Mucosa of descending colon (tissue), 3 donors: ENCODE measurements at places on chromosomes 7 and 10.

DNA sequence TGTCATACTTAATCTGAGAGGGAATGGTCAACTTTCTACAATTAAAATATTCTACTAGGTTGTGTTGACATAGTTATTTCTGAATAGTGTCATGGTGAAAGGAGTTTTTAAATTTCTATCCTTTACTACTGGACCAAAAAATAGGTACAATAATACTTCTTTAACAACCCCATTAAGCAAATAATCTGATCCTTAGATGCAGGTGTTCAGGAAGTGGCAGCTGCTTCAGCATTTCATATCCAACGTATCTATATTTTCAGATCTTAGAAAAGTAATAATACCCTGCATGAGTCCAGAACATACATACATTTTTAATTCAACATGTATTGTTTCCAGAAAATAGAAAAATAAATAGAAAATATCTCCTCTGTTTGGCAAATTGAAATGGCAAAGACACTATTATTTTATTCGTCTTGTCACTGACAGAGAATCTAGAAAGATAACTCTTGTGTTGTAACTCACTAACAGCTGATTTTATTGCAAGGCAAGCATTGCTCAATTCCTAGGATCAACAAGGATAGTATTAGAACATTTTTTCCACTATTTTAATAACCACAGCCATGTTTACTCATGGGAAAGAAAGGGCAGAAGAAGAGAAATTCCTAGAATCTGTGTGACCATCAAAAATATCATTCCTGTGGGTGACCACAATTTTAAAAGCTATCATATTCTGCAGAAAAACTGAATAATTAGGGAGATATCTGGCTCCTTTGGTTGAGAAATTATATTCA lies 159.3 kb upstream of the CNTNAP2 start:
- DNase-seq = no peak

DNA sequence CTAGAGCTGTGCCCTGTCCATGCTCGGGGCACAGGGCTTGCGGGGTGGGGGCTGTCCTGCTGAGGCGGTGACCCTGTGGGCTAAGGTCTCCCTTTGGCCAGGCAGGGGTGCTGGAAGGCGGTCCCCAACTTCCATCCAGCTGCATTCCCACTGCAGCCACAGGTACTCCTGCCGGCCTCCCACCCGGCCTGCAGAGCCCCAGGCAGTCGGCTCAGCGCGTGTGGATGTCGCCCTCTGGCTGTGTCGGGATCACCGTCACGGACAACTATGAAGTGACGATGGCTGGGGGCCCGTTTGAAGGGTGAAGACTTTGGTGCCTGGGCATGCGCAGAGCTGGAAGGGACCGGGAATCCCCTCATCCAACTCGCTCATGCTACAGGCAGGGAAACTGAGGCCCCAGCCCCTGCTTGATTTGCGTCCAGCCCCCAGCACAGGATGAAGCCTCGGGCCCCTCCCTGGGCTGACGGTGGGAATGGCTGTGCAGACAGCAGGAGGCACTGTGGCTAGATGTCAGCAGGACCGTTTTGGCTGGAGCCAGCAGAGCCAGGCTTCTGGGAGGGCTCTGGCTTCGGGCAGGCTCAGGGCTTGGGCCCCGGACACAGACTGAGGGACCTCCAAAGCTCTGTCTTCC lies 2.3 kb upstream of the TMEM184A start:
- DNase-seq = peak; percentile 35

GRCh38 chr10:61795147-61795546 lies 106.4 kb upstream of the ARID5B start:
- DNase-seq = no peak

DNA sequence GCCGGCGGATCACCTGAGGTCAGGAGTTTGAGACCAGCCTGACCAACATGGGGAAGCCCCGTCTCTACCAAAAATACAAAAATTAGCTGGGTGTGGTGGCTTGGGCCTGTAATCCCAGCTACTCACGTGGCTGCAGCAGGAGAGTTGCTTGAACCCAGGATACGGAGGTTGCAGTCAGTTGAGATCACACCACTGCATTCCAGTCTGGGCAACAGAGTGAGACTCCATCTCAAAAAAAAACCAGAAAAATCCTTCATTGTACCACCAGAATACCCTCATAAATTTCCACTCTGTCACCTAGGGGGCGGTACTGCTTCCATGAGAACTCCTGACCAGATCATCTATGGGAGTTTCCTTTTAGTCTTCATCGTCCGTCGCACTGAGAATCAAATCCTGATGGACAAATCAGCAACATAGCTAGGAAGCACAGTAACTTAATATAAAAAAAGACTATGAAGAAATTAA lies 225.8 kb upstream of the KLF14 start:
- no peak for DNase-seq

DNA sequence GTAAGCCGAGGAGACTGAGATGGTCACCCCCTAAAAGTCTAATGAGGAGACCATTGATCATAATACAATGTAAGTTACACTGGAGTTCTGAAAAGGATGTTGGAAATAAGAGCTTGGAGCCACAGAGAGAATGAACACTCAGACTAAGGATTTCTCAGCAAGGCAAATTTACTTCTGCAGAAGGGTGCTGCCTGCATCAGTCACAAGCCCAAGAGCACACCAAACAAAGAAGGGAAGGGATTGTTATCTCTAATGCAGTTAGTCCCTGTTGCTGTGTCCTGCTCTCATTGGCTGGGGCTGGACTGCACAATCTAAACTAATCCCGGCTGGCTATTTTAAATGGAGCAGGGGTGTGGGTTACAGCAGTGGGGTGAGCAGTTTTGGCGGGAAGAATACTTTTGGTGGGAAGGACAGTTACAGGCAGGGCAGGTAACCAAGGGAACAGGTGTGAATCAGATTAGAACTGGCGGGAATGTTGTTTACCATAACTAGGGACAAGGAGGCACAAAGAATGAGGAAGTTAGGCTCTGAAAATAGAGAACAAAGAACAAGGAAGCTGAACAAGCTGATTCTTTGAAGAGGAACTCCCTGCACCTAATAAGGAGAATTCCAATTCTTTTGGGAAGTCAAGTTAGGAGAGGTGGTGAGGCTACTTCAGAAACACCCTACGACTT lies 30.3 kb upstream of the TRIM24 start:
- no peak for DNase-seq

- no peak for DNase-seq
Observed at GRCh38 chr10:74096777-74097176, 53.9 kb downstream of the AP3M1 start.

DNA sequence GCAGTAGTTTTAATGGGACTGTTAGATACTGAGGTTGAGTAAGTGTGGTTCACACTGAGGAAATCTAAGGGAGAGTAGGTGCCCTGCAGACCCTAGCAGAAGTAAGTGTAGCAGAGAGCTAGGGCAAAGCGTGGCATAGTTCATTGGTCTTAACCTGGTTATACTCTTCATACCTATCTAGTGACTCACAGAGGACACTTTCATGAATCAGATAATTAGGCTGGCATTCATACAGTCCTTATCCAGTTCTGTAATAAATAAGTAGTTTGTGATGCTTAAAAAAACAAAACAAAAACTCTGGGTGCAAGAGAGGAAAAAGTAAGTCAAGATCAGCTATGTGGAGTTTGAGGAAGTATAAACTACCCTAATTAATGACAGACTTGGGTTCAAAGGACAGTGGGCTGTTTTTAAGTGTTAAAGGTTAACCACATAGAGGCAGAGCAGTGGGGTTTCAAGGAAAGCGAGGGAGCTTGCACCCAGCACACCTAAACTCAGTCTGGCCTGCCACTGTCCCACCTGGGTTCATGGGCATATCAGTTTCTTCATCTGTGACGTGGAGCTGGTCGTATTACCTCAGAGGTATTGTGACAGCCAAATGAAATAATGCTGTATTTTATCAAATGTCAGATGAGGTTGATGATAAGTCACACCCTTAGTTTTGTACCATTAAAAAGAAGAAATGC lies 27.1 kb downstream of the LMTK2 start:
- DNase-seq = no peak

GRCh38 chr10:99358101-99358500 lies 28.9 kb downstream of the CNNM1 start:
- no peak for DNase-seq

DNA sequence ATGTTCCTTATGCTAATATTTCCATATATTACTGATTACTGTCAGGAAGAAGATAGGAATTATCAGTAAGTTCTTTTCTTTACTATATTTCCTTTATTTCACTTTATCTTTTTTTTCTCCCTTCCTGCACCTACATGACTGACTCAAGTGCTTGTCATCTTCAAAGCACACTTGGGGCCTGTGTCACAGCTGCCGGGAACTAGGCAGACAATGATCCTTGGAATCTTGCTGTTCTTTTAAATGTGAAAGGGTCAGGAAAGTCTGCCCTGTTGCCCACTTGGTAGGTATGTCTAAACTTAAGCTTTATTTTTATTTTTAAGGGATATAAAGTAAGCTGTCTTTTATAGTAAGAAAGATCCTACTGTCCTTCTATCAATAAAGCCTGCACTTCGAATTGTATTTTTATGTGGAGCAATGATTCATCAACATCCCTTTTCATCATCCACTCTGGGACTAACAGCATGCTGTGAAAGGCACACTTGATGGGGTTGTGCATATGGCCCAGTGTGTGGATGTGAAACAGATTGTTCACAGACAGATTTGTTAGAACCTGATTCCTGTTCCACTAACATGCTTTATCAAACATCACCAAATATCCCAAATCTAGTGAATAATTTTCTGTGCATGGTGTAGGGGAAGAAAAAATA lies 556.9 kb downstream of the DNAJB9 start:
- DNase-seq = no peak

GRCh38 chr7:44629829-44630522 lies 23.5 kb downstream of the OGDH start:
- no peak for DNase-seq

GRCh38 chr7:140618306-140618705 lies 22.3 kb downstream of the DENND2A start:
- no peak for DNase-seq

DNA sequence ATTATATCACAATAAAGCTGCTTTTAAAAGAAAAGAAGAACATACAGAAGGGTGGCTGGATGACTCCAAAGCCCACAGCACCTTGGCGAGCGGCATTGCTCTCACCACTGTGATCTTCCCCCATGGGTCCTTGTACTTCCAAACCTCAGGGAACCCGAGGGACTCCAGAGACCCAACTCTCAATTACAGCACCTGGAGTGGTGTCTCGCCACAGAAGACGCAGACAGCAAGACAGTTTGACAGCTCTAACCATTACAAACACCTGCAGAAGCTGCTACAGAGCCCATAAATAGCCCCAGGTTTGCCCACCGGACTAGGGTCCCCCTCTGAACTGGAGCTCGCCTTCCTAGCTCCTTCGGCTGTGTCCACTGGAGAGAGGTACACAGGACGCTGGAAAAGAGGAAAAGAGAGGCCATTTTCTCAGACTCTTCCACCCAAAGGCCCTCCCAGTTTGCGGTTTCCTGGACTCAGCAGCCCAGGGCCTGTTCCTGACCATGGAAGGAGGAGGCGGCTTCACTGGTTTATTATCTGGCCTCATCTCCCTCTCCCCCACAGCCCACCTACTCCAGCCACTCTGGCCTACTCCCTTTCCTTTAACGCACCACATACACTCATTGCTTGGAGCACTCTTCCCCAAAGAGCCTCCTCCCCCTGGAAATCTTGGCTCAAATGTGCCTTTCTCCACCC lies 1.9 kb downstream of the PIK3AP1 start:
- DNase-seq = peak; percentile 12

- no peak for DNase-seq
Observed at GRCh38 chr7:149226840-149227494, 12.5 kb upstream of the ZNF212 start.

GRCh38 chr7:114842551-114843065 lies 79.3 kb upstream of the MDFIC start:
- DNase-seq = no peak

GRCh38 chr7:11077816-11078215 lies 104.1 kb downstream of the PHF14 start:
- DNase-seq = no peak

GRCh38 chr10:116270771-116271592 lies 2.0 kb downstream of the GFRA1 start:
- no peak for DNase-seq
